CD8-positive, alpha-beta memory T cell (primary cell): ENCODE measurements at places on chromosomes 7 and 10. TPM values are rescaled to one million over a fixed set of nuclear protein-coding genes. Genes with fewer than 3 reads are reported as not detected.
A peak's percentile ranks its signal among the peaks of the same experiment; 100 is the strongest.

- DNase-seq = no peak
Observed at GRCh38 chr7:39005036-39005435, 27.3 kb downstream of the POU6F2 start.

GRCh38 chr7:73919694-73920375 is 58.9 kb downstream of the TMEM270 start:
- DNase-seq = no peak

- no peak for DNase-seq
Observed at GRCh38 chr10:86188796-86189558, 177.6 kb downstream of the GRID1 start.

GRCh38 chr7:28761505-28761904 is 196.6 kb downstream of the TRIL start:
- DNase-seq = no peak

DNA sequence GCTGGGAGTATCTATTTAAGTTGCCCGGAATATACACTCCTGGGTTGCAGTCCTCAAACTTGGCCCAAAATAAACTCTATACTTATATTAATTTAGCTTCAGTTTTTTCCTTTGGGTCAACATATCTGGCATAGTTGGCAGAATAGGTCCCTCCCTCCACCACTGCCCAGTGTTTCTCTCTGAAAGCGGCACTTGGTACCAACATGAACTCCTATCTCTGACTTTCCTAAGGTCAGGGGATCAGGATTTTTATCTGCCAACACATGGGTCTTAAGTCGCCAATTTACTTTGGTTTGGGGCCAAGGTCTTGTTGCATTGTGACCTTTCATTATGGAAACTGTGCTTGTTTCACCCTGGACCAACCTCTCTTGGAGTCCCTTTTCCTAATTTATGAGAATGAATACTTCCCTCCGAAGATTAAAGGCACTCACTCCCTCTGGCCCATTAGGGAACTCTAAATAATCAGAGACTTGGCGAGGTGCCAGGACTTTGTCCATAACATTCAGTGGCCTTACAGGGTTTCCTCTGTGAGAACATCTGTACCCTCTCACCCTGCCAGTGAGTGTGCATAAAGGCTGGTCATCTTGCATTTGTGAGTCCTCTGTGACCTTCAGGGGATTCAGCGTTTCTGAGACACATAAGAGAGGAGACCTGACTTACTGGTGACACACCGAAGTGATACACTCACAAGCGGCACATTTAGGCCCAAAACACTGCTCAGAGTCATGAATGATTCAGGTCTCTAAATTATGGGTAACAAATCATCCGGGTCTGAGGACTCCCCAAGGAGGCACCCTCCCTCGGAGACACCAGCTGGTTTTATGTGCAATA is 19.7 kb upstream of the FKBP9 start:
- no peak for DNase-seq

DNA sequence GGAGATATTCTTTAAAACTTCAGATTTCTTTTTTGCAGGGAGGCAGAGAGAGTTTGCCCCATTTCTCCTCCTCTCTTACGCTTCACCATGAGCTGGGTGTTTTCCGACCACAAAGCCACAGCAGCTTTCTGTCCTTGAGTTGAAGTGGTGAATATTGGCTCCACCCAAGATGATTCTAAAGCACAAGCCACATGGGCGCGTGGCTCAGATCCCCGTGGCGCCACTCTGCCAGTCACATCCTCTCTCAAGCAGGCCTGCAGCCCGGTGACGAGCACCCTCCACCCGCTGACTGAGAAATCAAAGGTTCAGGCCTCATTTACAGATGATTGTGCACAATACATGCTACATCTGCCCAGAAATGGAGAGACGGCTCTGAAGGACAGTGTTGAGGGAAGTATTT is 27.6 kb upstream of the RNF32 start:
- DNase-seq = peak; percentile 53

DNA sequence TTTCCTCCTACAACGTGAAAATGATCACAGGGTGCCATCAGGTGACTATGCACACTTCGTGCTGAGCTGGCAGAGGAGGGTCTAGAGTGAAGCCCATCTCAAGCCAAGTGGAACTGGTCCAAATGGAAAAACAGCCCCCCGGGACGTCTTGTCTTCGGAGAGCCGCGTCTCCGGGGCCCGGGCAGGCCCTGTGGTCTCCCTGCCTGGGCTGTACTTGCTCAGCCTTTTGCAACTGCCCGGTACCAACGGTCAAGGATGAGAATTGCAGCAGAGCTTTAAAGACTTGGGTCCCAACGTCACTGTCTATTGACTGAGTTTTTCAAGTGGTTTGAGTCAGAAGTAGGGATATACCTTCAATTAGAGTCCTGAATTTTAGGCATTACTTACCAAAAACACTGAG is 315.5 kb downstream of the PTPRN2 start:
- no peak for DNase-seq

GRCh38 chr7:135914346-135914745 is 62.8 kb downstream of the MTPN start:
- DNase-seq = no peak

Gene PVRIG
- total RNA-seq = 23.9 TPM

Gene PFKP
- 180 TPM for total RNA-seq

Gene CALHM3
- total RNA-seq = not detected

Gene CNPY1
- not detected for total RNA-seq

Gene MEOX2
- not detected for total RNA-seq
